ENCODE measurements at places on chromosomes 5 and 9.

GRCh38 chr5:6676702-6677101 lies 36.5 kb upstream of the TENT4A start:
- no peak for DNase-seq

DNA sequence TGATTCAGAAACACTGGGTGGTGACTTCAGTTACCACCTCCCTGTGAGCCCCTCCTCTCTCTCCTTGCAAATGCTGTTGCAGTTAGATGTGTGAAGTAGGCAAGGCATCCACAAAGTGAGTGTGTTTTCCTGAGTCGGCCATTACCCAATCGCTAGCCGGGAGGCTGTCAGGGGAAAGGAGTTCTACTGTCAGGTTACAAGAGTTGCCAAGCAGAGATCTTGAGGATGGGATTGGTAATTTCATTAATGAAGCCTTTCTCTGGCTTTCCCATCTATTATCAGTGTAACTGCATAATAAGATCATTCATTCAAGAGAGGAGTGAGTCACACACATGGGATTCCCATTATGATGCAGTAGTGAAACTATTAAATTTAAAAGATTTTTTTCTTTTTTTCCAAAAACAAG lies 106.9 kb downstream of the GLDC start:
- no peak for DNase-seq

DNA sequence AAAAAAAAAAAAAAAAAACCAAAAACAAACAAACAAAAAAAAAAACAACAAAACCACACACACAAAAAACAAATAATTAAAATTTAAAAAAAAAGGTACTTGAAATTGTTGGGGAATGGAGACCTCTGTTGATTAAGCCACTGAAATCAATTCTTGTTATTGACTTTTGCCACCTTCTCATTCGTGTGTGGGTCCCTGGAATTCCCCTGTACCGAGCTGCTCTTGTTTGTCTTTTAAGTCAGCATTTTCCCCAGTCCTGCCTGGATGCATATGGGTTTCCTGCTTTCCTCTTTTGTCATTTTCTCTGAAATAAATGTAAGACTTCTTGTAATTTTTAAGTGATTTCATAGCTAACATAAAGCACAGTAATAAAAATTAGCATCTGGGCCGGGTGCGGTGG lies 45.5 kb downstream of the GPBP1 start:
- DNase-seq, result no peak

GRCh38 chr5:76622973-76623596 lies at the start of gene F2RL2:
F2RL2 (minus strand) TSS chr5:76623403; CDS start chr5:76623230, 173 bp downstream.
- no peak for DNase-seq

DNA sequence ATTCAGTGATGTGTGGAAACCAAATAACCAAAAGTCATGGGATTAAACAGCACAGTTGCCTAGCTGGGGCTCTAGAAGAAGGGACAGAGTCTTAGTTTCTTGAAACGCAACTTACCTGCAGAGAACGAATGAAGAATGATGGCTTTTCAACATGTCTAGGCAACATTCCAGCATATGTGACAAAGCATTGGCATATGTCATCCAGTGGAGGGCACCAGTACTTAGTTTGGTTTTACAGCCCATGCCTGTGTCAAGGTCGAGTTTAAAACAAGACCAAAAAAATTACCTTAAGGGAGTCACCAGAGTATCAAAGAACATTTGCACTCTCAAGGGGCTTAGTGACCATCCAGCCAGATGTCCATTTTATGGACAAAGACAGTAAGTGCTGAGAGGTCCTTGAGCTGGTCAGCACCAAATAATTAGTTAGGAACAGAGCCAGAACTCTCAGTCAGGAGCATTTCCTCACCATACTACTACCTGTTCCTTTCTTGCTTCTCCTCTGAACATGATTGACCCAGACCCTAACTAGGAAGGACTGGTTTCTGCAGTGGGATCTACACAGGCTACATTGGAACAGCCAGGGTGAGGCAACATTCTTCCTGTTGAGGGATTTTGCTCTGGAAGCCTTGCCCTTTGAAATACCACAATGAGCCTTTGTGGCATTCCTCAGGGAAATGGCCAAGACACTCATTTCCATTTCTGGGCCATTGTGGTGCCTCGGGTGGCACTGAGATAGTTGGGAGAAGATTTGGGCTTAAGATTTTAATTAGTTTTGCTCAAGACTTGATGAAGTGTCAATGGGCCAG lies 75.4 kb upstream of the ANKH start:
- DNase-seq, result no peak

DNA sequence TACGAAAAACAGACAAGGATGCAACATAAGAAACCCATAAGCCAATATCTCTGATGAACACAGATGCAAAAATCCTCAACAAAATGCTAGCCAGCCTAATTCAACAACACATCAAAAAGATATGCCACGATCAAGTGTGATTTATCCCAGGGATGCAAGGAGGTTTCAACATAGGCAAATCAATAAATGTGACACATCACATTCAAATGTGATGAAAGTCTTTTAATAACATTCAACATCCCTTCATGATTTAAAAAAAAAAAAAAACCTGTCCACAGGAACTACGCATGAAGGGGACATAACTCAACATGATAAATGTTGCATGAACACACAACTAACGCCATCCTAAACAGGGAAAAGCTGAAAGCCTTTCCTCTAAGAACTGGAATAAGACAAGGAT lies 102.2 kb downstream of the PLPP1 start:
- DNase-seq, result no peak

DNA sequence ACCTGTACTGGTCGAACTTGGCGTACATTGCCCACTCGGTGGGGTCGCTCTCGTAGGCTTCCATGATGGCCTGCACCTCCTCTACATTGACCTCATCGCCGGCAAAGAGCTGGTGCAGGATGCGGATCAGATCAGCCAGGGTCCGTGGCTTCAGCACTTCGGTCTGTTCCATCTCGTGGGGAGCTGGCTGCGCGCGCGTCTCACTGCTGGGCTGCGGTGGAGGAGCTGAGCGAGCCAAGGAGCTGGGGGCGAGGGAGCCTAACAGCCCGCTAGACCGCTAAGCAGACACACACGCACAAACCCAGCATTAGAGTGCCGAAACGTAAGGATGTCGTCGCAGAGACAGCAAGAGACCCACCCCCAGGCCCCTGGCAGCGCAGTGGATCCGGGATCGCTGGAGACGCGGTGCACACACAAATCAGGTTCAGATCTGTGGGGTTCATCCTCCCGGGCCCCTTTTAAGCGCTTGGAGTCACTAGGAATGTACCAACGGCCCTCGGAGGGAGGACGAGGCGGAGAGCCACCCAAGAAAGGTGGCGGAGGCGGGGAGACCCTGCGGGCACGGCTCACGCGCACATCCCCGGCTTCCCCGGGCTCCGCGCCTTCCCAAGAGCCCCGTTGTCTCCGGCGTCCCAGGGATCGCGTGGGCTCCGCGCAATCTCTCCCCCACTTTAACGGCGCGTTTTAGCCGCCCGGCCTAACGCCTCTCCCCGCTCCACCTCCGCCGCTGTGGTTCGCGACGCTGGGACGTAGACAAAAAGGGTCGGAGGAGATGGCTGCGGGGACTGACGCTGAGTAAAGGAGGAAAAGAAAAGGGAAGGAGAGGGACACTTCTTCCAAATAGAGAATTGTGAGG lies at the start of gene CDO1:
TSS of gene CDO1 (minus strand) at position 434 of the 856 bp plus-strand sequence. CDS start at position 172, 262 bp downstream.
- DNase-seq, result no peak

DNA sequence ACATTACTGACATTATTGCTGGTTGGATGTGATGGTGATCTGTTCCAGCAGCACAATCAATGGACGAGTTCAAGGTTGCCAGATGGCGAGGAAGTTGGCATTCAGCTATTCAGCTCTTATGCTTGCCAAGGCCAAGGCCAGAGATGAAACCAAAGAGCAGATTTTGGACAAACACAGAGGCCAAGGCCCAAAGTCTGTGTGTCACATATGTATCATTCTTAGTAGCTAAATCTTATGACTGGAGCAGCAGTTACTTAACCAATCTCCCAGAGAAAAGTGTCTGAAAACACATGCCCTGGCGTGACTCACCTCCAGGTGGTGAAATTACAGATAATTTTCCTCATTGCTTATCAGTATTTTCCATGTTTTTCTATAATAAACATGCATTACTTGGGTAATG lies 189.0 kb upstream of the EGFLAM start:
- no peak for DNase-seq

GRCh38 chr5:115319007-115319406 lies 22.6 kb upstream of the CCDC112 start:
- no peak for DNase-seq

- DNase-seq, result no peak
Observed at GRCh38 chr9:131727795-131728545, 11.9 kb downstream of the RAPGEF1 start.

DNA sequence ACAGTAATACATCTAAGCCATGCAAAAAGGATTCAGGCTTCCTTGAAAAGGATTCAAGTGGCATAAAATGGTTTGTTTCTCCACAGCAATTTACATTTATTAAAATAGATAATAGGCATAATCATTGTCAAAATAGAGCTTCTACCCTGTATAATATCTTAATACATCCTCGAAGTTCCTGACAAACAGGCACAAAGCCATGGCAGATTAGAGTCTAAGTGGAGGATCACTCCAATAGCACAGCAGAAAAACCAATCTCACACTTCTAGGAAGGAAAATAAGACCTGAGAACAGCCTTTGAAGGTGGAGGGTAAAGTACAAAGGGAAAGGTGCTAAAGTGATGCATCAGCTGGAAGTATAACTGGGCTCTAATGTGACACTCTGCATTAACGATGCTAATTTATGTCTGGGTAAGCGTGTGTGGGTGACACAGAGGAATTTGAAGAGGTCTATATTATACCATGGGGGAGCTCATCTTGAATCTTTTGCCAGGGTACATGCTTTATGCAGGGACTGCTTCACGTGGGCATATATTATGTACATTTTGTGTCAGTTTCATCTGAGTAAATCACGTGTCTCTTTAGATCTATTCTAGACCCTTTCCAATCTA lies 28.8 kb downstream of the PPP2R2B start:
- no peak for DNase-seq

GRCh38 chr5:122195802-122196394 lies 66.6 kb downstream of the ZNF474 start:
- no peak for DNase-seq

GRCh38 chr5:14331386-14331781 lies 188.2 kb downstream of the TRIO start:
- no peak for DNase-seq

DNA sequence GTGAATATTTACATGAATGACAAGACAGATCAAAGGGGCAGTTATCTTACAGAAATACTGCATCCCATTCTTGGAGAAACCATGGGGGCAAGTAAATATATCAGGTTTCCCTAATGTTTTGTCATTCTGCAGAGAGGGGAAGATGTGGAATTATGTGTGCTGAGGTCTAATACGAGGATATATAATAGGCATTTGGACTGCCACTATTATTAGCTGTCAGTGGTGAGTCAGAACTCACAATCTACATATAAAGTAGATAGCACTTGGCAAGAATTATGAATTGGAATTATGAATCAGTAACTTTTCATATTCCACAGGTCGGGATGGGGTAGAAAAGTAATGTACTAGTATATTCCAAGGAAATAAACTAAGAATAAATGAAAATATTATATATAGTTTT lies 121.7 kb downstream of the GIN1 start:
- DNase-seq, result no peak

GRCh38 chr9:109699019-109699418 lies 81.0 kb upstream of the PALM2AKAP2 start:
- DNase-seq, result no peak

- no peak for DNase-seq
Observed at GRCh38 chr9:125747765-125748445, 732 bp downstream of the PBX3 start.

- no peak for DNase-seq
Observed at GRCh38 chr5:146193285-146193684, 10.1 kb upstream of the RBM27 start.

DNA sequence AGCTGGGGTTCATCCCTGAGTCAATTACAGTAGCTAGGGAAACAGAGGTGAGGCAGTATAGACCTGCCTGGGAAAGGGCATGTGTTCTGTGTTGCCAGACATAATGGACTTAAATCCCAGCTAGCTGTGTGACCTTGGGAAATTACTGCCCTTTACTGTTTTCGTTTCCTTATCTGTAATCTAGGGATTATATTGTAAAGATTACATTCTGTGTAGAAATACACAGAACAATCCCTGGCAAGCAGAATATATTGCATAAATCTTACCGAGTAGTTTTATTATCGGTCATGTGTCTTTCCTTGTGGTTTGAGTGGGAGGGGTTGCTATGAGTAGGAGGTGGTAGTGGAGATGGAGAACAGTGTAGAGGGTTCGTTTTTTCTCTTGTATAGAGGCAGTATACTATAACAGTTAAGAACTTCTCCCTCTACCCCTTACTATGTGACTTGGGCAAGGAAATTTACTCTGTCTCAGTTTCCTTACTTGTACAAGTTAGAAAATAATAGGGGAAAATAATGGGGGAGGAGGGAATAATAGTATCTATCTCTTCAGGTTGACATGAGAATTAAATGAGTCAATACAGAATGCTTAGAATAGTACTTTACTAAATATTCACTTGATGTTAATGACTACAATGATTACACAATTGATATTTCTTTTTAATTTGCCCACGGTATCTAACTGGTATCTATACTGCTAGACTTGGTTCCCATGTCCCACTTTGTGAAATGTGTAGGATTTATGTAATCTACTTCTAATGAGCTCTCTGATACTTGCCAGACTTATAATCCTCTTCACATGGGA lies 7.1 kb upstream of the DMXL1 start:
- DNase-seq, result no peak

GRCh38 chr5:61447780-61448495 lies 115.9 kb downstream of the ZSWIM6 start:
- DNase-seq, result no peak

DNA sequence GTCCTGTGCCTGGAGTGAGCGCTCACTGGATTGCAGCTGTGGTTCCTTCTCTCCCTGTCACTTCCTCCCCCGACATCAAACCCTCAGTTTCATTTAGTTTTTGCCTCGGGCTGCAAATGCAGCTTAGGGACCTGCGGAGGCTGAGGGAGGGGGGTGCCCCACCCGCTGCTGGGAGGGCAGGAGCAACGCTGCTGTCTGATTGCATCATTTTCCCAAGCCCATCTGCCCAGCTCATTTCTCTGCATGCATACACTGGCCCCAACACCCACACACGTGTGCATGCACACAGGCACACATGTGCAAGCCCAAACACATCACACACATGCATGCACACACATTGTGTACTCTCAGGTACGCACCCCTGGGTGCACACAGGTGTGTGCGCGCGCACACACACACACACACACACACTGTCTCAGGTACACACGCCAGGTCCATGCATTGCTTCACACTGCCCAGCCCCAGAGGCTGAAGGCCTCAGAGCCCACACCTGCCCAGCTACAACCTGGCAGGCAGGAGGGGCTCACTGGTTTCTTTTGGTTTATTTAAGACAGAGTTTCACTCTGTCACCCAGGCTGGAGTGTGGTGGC lies 3.4 kb downstream of the ASS1 start:
- no peak for DNase-seq
